ENCODE measurements at places on chromosomes 11 and 22.
A peak's percentile ranks its signal among the peaks of the same experiment; 100 is the strongest.

DNA sequence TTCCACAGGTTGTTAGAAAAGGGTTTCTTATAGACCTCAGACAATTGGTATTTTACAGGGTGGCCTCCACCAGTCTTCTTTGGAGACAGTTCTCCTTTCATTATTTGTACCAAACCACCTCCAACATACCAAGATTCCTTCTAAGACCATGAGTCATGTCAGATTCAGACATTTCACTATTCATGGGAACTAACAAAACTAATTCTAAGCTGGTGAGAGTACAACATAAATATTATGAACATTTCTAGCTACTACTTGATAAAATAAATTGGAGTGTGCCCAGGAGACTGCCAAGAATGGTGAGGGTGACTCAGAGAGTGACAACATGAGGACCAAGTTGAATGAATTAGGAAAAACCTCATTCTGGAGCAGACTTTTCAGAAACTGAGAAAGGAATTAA lies 494.6 kb upstream of the LRRC4C start:
- DNase-seq, result peak; percentile 62

GRCh38 chr11:24226606-24227005 lies 270.2 kb upstream of the LUZP2 start:
- DNase-seq, result no peak

DNA sequence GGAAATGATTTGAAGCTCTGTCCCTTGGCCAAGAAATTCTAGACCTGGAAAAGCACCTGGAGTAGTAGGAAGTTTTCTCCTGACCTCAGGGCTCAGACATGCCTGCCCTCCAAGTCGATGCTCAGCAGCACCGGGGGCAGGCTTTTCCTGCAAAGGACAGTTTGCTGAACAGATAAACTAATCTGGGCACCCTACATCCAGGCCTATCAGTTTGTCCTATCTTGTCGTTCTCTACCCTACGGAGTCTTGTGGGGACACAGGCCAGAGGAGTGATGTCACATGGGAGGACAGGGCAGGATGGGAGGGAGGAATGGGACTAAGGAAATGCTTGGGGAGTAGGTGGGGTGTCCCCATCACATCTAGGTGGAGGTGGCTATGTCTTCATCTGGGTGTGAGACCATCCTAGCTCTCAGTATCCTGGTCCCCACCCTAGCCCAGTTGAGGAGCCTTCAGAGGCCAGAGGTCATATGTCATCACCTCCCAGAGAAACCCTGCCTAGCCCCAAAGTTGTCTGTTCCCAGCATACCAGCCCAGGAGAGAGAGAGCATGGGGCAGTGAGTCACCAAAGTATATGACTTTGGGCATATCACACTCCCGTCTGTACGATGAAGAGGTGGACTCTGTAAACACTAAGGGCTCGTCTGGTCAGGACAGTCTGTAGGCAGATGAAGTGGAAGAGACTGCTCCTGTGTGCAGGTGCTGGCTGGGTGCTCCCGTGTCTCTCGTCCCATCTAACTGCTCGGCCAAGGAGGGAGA lies 18.1 kb upstream of the FCHSD2 start:
- no peak for DNase-seq

- DNase-seq, result no peak
Observed at GRCh38 chr22:22427542-22428065, 80.9 kb downstream of the ZNF280B start.

DNA sequence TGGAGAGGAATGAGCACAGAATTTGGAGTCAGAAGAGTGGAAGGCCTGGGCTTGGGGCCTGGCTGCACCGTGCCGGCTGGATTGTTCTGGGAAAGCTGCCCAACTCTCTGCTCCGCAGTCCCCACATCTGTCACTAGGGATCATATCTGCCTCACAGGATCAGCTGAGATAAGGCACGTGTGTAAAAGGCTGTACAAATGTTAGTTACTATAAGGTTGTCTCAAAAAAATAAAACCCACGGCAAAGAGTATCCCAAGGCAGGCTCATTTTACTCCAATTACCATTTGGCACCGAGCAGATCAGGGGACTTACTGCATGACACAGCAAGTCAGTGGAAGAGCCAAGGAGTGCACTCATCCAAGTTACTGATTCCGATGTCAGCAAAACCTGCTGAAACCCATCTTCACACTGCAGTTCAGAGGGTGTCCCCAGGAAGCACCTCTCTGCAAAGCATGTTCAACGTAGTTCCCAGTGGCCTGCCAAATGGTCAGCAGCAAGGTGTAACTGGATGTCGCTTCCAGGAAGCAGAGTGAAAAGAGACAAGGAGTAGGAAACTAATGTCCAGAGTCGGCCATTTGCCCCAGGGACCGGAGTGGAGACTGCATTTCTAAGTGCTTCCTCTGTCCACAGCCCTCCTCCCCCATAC lies 18.1 kb upstream of the MRTFA start:
- DNase-seq, result peak; percentile 55

DNA sequence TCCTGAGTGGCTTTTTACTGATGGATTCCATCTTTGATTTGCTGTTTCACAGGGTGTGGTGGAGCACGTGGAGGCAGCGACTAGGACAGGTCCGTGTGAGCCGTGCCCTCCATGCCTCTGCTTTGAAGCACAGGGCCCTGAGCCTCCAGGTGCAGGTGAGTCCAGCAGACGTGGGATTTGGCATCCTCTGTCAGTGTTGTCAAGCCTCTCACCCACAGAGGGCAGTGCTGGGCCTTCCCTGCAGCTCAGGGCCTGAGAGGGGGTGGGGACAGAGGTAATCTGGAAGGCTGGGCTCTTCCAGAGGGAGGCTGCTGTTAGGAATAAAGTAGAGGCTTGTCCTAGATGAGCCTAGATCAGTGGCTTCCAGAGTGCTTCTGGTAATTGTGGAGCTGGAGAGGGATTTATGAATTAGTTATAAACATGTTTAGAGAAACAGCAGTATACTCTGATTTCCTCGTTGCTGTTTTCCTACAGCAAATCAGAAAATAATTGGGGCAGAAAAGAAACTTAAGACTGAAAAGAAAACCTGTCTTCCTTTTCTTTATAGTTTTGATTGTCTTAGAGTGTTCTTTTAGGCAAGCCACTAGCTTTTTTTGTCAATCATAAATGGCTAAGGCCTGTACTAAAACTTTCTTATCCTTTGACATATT lies 65.0 kb downstream of the SFI1 start:
- DNase-seq, result peak; percentile 44

DNA sequence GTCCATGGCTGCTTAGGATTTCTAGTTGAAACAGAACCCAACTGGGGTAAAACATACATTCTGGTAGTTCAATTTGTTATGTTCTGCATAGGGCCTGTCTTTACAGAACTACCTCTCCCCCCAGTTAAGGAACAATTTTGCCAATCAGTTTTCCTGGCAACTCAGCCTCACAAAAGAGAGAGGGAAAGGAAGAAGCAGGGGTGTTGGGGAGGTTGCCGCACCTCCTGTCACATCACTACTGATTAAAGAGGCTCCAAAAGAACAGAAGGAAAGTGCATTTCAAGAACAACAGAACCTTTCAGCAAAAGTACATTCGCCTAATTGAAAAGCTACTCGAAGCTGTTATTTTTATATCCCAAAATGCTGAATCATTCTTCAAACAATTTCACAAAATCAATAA lies 217.6 kb downstream of the CADM1 start:
- no peak for DNase-seq

DNA sequence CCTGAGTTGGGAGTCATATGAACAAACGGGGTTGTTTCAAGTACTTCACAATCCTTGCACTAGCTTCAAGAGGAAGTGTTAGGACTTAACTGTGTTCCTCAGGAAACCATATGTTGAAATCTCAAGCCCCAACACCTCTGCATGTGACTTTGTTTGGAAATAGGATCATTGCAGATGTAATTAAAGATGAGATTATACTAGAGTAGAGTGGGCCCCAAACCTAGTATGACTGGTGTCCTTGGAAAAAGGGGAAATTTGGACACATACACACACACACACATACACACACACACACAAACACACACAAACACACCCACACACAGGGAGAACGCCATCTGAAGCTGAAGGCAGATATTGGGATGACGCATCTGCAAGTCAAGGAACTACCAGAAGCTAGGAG lies 6.4 kb upstream of the CEP295 start:
- DNase-seq, result no peak

GRCh38 chr11:7563281-7563680 lies 49.5 kb downstream of the PPFIBP2 start:
- no peak for DNase-seq

- DNase-seq, result no peak
Observed at GRCh38 chr11:76838678-76839068, 22.0 kb upstream of the ACER3 start.

GRCh38 chr11:30016588-30017363 lies at the start of gene KCNA4:
KCNA4 (minus strand) TSS chr11:30017030; CDS start chr11:30012678, 4,352 bp downstream.
- no peak for DNase-seq

DNA sequence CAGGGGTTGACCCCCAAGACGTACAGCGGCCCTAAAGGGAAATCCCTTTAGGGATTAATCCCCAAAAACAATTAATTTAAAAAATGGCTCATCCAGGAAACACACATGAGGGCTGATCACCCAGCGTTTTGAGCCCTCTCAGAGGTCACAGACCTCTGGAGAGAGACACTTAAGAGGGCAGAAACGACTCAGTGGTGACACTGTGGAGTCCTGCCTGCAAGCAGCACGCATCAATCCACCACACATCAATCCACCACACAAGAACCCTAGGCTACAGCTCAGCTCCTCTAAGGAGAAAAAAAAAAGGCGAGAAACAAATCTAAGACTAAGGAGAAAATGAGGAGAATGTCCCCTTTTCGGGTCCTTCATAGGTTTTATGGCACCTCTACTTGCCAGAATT lies 12.5 kb upstream of the SELENOH start:
- no peak for DNase-seq

DNA sequence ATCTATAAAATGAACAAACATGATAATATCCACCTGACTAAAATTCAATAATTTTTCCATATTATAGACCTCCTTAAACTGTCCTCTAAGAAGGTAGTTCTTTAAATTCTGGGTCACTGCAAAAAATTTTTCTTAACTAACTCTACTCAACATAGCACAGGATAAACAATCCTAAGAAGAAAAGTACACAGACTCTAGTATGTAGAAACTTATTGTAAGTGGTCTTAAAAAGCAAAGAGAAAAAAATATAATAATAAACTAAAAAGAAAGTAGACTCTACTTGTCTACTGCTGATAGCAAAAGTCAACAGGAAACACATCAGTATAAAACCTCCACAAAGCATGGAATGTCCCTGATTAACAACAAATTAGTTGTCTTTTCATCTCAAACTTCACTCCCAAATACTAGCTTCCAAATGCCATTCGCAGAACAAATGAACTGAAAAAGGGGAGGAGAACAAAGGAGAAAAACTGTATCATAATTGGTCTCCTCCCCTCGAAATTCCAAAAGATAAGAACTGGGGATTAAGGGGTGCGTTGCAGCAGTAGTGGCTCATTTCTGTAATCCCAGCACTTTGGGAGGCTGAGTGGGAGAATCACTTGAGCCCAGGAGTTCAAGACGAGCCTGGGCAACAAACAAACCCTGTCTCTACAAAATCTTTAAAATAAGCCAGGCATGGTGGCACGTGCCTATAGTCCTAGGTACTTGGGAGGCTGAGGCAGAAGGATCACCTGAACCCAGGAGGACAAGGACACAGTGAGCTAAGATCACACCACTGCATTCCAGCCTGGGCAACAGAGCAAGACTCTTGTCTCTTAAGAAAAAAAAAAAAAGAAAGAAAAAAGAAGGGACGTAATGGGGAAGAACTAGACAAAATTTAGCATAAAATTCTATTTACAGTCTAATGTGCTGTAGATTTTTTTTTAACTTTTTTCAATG lies 6.5 kb downstream of the FCHSD2 start:
- DNase-seq, result no peak

- DNase-seq, result no peak
Observed at GRCh38 chr22:49088801-49089791, 738.6 kb downstream of the BRD1 start.

- DNase-seq, result no peak
Observed at GRCh38 chr22:36743011-36743410, 32.9 kb downstream of the IFT27 start.

- DNase-seq, result no peak
Observed at GRCh38 chr11:12636871-12637410, 37.3 kb upstream of the TEAD1 start.

DNA sequence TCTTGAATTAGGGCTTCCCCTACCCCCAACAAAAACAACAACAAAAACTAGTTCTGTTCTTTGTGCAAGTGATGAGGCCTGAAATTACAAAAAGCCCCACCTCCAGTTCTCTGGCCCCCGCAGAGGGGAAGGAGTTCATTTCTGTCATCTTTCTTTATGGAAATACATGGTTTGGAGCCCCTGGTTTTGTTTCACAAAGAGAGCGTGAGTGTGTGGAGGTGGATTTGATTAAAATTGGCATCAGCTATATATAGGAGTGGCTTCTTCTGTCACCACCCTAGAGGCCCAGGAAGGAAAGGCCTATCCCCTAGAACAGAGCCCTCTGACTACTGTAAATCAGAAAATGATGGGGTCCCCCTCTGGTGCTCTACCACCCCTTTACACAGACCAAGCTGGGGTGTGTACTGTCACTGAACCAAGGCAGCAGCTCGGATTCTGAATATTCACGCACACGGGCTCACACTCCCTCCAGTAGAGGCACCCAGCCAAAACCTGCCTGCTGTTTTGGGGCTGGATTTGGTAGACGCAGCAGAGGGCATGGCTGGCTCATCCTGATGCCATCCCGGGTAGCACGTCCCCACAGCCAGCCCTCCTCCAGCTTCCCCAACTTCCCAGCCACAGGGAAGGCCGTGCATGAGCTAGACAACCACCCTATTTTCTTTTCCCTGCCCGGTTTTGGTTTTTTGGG lies 19.4 kb downstream of the RCOR2 start:
- no peak for DNase-seq

DNA sequence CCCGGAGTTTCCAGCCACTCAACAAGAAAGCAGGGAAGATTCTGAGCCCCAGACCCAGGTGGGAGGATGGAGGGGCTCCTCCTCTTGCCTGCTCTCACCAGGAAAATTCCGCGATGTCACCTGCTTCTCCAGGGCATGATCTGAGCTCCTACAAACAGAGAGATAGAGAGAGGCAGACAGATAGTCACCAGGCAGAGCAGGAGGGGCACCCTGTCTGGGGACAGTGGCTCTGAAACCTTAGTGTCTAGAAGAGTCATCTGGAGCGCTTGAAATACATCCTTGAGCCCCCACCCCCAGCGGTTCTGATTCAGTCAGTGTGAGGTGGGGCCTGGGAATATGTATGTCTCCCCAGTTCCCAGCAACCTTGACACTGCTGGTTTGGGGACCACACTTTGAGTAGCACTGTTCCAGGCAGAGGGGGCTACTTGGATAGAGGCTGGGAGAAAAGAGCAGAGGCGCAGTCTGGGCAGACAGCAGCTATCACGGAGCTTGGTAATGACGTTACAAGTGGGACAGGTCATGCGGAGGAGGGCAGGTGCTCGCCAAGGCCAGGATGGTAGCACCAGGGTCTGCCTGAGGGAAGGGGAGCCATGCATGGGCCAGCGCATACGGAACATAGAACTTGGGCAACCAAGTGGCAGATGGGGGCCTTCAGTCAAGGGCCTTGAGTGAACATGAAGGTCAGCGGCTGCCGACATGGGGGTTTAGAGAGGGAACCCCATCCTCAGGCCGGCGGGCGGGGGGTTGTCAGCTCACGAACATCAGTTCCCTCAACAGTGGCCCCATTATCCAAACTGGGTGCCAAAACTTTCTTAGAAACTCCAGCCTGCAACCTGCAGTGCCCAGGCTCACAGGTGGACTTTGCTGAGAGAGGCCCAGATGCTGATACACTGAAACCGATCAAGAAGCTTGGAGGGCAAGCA lies 60.9 kb upstream of the MYEOV start:
- no peak for DNase-seq
